Thoracic aorta (tissue), 2 donors: ENCODE measurements at places on chromosomes 13 and 19.

GRCh38 chr13:54241719-54242118, 1213.1 kb downstream of the OLFM4 start:
- no peak for DNase-seq

DNA sequence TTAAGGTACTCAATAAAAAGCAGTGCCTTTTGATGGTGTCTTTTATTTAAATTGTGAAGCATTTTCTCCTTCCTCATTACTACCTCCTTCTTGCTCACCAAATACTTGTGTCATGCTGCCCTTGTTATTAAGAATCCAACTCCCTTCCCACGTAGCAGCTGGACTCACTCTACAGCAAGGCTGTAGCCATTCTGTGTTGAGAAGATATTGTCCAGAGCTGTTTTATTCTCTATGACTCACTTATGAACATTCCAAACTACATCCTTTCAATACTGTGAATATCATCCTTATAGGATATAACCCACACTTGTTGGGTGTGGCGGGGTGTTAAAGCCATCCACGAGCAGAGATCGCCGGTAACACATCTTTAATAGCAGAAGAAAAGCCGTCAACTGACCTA, 1671.5 kb upstream of the SLC10A2 start:
- no peak for DNase-seq

DNA sequence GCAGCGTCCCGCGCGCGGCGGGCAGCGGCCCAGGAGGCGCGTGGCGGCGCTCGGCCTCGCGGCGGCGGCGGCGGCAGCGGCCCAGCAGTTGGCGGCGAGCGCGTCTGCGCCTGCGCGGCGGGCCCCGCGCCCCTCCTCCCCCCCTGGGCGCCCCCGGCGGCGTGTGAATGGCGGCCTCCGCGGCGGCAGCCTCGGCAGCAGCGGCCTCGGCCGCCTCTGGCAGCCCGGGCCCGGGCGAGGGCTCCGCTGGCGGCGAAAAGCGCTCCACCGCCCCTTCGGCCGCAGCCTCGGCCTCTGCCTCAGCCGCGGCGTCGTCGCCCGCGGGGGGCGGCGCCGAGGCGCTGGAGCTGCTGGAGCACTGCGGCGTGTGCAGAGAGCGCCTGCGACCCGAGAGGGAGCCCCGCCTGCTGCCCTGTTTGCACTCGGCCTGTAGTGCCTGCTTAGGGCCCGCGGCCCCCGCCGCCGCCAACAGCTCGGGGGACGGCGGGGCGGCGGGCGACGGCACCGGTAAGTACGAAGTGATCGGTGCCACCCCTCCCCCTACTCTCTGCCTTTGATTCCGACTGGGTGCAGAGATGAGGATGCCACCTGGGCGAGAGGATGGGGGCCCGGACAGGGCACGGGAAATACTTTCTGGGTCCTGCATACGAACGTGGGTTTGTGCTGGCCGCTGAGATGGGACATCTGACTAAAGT, 874 bp downstream of the TRIM28 start:
- no peak for DNase-seq

GRCh38 chr13:38348861-38349389, 726 bp upstream of the UFM1 start:
- no peak for DNase-seq

- no peak for DNase-seq
These were observed 1373.7 kb downstream of the PCDH9 start for GRCh38 chr13:65856431-65856830.

DNA sequence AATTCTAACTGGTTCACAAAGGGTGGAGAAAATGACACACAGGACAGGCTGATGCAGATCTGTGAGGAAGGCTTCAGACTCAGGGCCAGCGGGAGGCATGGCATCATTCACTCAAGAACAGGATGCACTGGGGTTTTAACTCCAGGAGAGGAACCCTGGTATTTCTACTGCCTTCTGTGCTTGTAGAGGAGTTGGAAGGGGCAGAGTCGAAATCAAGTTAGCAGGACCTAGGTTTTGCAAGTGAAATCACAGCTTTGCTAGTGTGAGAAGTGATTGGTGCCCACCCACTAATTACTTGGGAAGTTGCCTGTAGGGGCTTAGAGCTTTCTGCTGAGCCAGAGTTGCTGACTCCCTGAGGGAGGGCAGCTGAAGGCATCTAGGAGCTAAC, 92.7 kb downstream of the AKAP11 start:
- no peak for DNase-seq

DNA sequence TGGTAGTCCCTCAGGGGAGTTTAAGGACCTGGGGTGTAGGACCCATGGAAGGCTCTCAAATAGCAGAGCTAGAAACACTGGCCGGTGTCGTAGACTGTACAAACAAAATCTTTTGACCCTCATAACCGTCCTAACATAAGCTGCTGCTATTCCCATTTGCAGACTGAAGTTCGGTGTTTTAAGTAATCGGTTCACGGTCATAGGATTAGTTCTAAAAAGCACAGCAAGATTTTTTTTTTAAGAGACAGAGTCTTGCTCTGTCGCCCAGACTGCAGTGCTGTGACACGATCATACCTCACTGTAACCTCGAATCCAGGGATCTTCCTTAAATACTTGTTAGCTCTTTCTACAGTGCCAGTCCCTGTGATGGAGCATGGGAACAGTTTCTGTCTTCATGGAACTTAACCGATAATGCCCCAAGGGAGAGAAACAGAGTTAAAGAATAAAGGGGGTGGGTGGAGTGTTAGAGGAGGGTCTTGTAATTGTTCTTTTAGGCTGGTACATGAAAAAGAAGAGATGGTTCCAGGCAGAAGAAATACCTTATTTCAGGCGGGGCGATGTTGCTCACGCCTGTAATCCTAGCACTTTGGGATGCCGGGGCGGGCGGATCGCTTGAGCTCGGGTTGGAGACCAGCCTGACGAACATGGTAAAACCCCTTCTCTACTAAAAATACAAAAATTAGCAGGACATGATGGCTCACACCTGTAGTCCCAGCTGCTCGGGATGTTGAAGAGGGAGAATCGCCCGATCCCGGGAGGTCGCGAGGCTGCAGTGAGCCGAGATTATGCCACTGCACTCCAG, 475 bp upstream of the ZC3H4 start:
- DNase-seq = no peak

DNA sequence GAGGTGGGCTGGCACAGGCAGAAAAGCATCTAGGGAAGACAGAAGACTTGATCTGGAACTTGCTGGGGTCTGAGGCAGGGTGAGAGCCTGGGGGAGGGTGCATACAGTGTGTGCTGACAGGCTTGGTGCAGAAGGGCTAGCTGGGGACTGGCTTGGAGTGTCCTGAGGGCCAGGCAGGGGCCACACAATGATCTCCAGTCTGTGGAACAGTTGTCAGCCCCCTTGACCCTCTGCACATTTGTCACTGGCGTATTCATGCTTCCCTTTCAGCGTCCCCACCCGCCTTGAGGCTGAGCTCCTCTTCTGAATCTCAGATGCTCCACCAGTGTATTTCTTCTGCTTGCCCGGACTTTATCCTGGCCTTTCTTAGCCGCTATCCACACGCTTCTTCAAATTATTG, 2.8 kb upstream of the MICU2 start:
- DNase-seq = no peak

DNA sequence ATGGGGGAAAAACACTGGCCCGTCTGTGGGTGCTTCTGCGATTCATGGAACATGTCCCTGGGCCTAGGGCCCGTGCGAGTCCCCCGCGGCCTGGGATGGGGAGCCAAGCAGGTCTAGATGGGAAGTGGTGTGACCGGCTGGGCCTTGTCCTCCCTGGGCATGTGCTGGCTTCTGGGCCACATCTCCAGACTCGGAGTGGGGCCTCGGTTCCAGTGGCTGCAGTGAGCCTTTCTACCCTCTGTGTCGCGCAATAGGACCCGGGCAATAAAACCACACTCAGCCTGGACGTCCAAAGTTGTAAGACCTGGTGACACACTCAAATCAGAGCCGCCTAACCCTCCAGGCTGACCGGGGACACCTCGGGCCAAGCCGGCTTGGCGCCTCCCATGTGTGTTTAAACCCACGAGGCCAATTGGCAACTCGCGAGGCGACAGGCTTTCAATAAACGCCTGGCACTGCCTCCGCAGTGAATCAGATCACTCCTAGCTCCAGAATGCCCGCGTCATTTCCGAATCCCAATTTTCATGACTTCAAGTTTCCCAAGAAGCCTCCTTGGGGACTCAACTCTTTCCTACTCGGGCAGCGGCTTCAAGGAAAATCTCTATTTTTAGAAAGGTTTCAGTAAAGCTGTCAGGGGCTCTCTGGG, 57.3 kb downstream of the KLF2 start:
- peak; percentile 90 for DNase-seq

- DNase-seq = no peak
These were observed at the start of gene KLC3 for GRCh38 chr19:45340232-45340898. Gene KLC3 (plus strand): TSS chr19:45340750. CDS start chr19:45345542, 4,792 bp downstream.

DNA sequence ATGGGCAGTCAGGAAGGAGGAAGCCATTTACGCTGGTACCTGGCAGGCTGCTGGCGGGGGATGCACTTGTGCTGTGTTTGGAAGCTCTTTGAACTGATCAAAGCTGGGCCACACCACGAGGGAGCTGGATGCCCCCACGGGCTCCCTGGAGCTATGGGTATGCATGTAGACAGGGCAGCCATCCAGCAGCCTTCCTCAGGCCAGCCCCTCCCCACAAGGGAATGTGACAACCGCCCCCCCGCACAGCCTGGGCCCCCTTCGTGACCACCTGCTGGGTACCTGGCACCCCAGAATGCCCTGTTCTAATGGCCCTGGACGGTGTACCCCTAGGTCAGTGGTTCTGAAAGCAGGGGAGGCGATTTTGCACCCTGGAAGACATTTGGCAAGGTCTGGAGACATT, 42.5 kb upstream of the C19orf12 start:
- DNase-seq = no peak

GRCh38 chr19:31560086-31561060, 211.1 kb upstream of the TSHZ3 start:
- no peak for DNase-seq

DNA sequence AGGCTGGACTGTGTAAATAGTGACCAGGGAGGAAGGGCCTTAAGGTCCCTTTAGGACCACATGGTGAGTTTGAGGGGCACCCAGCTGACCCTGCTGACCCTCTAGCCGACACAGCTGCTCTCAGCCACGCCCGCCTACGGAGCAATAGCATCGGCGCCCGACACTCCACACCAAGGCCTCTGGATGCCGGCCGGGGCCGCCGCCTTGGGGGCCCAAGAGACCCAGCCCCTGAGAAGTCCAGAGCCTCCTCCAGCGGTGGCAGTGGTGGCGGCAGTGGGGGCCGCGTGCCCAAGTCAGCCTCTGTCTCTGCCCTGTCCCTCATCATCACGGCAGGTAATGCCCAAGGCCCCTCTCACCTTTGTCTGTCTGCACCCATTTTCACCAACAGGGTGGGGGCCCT, 8.6 kb upstream of the PIK3R2 start:
- DNase-seq = no peak

DNA sequence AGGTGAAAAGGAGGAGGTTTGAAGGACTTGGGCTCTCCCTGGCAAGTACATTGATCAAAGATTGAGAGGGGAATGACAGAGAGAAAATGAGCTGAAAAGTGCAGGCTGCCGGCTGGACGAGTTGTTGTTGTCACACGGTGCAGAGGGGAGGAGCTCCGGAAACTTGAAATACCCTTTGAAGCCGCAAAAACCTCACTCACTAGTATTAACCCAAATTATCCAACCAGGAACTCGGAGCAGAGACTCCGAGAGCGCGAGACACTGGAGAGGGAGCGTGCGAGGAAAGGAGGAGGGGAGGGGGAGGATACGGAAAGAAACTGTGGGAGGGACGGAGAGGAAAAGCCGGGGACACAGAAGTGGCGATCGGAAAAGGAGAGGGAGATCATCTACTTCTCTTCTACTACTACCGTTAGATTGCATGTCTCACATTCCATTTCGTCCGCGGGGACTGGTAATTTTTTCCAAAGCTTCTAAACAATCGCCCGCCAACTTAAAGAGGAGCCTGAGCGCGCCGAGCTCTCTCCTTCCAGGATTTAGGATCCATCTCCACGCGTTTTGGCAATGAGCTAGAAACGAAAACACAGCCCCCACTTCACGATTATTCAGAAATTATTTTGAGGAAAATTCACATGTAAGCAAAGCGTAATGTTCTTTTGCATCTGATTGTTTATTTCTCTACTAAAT, at the start of gene DACH1:
DACH1 (minus strand) TSS at position 74 of the 684 bp plus-strand sequence.
- no peak for DNase-seq

DNA sequence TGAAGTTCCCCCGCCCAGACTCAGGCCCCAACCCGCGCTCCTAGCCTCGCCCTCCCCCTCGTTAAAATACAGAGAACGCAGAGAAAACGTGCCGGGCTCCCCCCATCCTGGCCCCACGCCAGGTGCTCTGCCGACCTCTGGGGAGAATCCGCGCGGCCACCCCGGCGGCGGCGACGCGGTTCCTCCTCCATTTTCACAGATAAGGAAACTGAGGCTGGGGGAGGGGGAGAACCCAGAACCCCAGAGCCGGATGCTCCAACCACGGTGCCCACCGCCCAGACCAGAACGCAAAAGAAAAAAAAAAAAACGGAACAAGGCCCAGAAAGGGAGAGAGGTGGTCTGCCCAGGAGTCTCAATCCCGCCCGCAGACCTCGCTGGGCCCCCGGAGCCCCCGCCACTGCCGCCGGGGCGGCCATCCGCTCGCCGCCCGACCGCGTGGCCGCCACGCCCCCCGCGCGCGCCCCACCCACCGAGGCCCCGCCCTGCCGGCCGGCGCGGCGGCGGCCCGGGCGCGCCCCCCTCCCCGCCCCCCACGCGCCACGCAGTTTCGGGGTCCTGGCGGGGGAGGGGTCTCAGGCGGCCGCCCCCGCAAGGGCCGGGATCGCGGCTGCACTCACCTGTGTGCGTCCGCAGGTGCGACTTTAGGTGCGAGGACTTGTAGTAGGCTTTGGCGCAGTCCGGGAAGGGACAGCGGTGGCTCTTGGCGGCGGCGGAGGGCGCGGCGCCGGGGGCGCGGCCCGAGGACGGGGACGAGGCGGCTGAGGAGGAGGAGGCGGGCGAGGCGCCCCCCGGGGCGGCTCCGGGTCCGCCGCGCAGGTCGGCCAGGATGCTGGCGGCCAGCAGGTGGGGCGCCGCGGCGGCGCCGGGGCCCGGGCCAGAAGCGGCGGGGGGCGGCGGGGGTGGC, 703 bp downstream of the KLF16 start:
- no peak for DNase-seq

DNA sequence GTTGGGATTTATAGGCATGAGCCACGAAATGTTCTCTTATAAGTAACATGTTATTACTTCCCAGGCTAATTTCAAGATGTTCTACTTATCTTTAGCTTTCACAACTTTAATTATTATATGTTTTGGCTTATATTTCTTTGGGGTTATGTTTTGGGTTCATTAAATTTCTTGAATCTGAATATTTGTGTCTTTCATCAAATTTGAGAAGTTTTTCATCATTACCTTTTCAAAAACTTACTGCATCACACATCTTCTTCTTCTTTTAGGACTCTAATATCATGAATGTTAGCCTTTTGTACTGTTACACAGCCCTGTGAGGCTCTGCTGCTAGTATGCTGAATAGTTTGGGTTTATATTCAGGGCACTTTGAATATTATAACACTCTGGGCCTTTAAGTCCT, 9.7 kb upstream of the ZNF266 start:
- DNase-seq = no peak

GRCh38 chr19:36547001-36547732, 19.1 kb upstream of the ZNF260 start:
- DNase-seq = no peak

- DNase-seq = no peak
These were observed 25.1 kb downstream of the PPP1R37 start for GRCh38 chr19:45118106-45118505.

- no peak for DNase-seq
These were observed 86.7 kb downstream of the ZAR1L start for GRCh38 chr13:32228330-32229041.
